ENCODE measurements at places on chromosomes 5 and 9.

- DNase-seq = no peak
These were observed 178.0 kb upstream of the DMAC1 start for GRCh38 chr9:7977586-7977985.

- no peak for DNase-seq
These were observed 43.9 kb upstream of the MTAP start for GRCh38 chr9:21758540-21758939.

DNA sequence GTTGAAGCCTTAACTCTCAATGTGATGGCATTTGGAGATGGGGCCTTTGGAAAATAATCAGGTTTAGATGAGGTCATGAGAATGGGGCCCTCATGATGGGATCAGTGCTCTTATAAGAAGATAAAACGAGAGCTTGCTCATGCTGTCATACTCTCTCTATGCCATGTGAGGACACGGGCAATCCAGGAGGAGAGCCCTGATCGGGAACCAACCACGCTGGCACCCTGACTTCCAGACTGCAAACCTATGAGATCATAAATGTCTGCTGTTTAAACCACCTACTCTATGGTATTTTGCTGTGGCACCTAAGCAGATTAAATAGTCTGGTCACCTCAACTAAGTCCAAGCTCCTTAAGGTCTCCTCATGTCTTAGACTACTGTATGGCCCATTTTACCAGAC is 10.0 kb downstream of the HMGCS1 start:
- DNase-seq = no peak

DNA sequence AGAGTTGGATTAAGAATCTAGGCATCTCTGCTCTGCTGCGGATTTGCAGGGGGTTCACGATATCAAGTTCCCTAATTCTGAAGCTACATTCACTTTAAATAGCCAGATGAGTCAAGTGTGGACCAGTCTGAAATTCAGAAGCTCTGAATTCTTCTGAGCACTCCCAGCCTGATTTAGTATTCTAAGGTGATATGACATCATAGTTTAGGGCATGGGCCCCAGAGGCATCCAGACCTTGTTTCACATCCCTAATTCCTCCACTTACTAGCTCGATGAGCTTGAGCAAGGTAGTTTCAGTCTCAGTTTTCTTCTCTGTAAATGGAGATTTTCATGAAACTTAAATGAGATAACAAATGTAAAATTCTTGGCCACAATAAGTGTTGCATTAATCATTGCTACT is 65.2 kb downstream of the TMEM167A start:
- DNase-seq = peak; percentile 62

DNA sequence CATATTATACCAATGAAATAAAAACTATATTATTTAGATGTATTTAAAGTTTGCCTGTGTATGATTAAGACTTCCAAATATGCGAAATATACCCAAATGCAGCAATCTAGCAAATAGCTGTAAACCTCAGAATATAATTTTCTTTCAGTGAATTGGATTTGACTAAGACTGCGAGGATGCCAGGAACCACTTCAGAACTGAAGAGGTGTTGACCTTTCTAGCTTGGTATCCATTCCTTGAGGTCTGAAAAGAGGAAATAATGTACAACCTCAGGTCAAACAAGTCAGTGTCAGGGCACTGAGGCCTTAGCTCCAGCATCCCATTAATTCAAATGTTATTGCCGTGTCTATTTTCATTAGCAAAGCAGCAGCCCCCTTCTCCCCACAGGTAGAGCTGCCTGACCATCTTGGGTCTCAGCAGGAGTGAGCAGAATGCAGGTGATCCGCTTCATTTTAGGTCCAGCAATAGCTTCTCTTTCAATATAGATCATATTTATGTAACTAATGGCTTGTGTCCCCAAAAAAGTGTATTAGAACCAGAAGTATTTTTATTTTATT is 100.0 kb downstream of the KIAA1958 start:
- no peak for DNase-seq

- DNase-seq = no peak
These were observed 117.6 kb upstream of the ANKRD55 start for GRCh38 chr5:56350597-56351170.

DNA sequence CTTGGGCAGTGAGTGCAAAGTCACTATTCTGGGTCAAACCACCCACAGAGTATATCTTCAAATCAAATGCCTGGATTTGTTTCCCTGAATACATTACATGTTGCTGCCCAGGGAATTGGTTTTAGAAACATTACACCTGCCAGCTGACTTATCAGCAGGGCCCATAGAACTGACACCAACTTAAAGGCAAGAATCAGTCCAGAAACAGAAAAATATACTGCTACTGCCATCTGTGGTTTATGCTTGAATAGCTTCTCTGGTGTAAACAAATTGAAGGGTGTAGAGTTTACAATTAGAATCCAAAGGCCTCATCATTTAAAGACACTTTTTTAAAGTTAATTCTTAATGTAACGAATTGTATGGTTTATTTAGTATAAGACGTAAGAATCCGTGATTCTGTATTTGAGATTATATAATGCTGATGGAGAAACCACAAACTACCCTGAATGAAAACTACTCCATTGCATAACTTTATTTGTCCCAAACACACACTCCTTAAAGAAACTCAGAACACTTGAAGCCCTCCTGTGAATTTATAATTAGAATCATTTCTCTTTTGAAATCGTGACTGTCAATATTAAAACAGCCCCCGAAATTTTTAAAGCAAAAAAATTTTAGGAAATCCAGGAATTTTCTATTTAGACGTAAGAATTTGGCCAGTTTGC is 6.2 kb downstream of the NR6A1 start:
- peak; percentile 61 for DNase-seq
